ENCODE measurements at places on chromosomes 2 and 18.

- no peak for DNase-seq
Measured at GRCh38 chr18:45116116-45116515, 435.4 kb downstream of the SETBP1 start.

DNA sequence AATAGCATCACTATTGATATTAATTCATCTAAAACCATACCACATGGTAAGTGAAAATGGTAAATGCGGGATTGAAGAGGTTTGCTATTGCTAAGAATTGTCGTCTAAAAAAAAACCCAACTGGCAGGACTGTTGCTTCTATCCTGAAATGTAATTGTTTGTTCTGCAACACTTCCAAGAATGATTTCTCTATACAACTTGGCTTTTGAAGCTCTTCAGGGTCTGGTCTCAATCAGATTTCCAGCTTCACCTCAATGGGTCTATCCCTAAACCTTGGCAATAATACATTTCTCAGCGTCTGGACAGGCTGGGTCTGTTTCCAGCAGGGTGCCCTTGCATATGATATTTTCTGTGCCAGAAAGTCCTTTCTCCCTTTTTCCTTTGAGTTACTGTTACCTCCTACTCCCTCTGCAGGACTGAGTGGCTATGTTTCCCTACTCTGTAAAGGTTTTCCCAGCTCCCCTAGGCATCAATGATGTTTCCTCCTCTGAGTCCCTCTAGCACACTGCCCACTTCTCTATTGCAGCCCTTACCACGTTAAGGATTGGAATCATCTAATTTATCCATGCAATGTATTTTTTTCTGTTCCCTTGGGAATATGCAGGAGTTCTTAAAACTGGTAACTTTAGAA lies 118.2 kb upstream of the REV1 start:
- DNase-seq, result no peak

DNA sequence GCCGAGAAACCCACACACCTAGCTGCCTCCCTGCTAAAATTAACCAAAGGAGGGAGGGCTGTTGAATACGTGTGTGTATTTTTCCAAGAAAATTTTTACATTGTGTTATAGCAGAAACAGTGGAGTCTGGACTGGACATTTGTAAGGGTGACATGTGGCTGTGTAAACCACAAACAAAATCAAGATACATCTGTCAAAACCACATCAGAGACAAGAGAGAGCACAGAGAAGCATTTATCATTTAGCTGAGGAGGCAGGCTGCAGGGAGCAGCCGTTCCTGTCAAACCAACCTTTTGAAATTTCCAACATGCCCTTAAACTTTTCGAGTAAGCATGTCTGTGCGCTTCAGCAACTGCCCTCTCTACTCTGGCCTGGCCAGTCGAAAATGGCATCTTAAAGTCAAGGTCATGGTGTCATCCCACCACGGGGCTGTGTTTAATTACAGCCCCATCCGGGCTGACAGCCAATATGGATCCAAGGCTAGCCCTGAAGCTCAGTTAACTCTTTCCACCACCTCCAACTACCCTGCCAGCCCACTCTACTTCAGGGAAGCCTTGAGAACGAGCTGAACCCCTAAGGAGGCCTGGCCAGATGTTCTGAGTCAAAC lies 8.4 kb downstream of the BCL11A start:
- no peak for DNase-seq

- no peak for DNase-seq
Measured at GRCh38 chr2:19028587-19029375, 329.6 kb downstream of the OSR1 start.

GRCh38 chr2:86243950-86244733 lies 44.9 kb downstream of the MRPL35 start:
- no peak for DNase-seq

Data from H54 (cell line).